Muscle of back (tissue), 13 donors: ENCODE measurements at places on chromosomes 5 and 9. TPM values are rescaled to one million over a fixed set of nuclear protein-coding genes. Genes with fewer than 3 reads are reported as not detected.

Gene SPOCK1
- polyA plus RNA-seq = 10.3 TPM

Gene PCDHGA8
- polyA plus RNA-seq = 0.83 TPM

Gene RGS14
- polyA plus RNA-seq = 14.1 TPM

Gene WWC1
- 2.4 TPM for polyA plus RNA-seq
